ENCODE measurements at places on chromosomes 5 and 9.

DNA sequence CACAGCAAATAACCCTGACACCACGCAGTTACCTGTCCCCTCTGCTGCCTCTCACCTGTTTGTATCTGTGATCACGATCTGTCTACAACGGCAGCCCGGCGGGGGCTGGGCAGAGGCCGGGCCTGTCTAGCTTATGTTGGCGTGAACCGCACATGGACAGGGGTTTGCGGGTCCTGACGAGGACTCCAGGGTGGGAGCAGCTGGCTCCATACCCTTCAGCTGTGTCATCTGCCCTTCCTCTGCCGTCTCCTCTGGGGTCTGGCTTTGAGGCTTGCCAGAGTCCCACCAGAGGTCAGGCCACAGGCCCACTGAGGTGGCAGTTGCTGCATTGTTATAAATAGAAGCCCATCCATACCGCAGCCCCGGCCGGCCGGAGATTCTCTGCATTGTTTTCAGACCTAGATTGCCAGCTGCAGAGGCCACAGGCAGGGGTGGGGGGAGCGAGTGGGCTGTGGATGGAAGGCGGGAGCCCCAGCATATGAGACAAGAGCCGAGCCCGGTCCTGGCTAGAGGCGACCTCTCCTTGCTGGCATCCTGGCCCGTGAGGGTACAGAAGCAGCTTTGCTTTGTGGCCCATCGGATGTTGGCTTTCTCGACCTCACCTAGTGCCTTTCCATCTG, 37.8 kb downstream of the FAM78A start:
- no peak for DNase-seq

DNA sequence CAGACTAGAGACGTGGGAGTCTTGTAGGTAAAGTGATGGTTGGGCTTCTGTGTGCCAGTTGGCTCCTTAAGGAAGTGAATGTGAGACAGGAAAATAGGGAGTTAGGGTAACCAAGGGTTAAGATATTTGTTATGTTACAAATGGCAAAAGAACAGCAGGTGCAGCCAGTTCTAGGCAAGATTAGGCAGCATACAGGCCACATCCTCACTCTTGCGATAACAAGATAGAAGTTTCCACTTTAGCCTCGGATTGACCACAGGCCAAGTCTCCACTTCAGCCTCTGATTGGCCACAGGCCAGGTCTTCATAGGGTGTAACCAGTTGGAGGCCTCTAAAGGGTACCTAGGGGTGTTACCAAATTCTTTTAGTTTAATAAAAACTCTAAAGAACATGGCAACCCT, 54.6 kb upstream of the ABCA1 start:
- no peak for DNase-seq

GRCh38 chr5:137372773-137373160, 126.4 kb downstream of the SPOCK1 start:
- no peak for DNase-seq

- DNase-seq = no peak
Measured at GRCh38 chr9:112663681-112664080, 54.2 kb downstream of the INIP start.

DNA sequence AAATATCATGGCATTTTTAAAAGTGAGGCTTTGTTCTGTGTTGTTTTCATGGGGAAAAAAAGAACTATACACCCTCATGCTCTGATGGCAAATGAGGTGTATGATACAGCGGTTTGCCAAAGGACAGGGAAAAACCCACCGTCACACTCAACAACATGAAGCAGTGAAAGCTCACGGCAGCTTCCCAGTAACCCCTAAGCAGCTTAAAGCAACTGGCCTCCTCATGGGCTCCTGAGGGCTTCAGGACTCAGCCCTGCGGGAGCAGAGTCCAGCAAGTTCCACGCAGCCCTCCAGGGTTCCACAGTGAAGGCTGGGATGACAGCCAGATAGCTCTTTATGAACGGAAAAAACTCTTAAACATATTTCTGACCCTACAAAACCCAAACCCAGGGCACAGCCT, 12.9 kb downstream of the BARHL1 start:
- DNase-seq = no peak

GRCh38 chr5:909086-909485, 16.4 kb downstream of the TRIP13 start:
- DNase-seq = no peak

DNA sequence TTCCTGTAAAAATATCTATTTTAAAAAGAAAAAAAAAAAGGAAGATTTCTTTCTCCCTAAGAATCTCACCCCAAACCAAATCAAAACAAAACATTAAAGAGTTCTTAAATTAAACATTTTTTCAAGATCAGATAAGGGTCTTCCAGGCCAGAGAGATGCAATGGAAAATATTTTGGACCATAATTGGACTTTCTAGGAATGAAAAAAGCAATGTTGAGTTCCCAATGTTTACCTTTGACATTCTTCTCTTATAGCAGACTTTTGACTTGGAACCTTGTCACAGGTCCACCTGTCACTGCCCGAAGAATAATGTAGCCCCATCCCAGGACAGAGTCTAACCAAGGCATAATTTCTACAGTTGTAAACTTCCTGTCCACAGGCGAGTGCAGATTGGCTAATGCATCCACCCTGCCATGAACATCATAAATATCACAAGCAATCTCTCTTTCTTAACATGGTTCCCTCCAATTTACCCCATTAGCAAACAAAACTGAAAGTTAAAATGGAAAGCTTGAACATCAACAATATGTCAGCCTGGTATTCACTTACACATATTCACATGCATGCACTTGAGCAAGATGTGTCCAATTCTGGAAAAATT, 121.7 kb upstream of the ZNF366 start:
- no peak for DNase-seq

GRCh38 chr9:38345851-38346755, 46.4 kb upstream of the ALDH1B1 start:
- DNase-seq = no peak

DNA sequence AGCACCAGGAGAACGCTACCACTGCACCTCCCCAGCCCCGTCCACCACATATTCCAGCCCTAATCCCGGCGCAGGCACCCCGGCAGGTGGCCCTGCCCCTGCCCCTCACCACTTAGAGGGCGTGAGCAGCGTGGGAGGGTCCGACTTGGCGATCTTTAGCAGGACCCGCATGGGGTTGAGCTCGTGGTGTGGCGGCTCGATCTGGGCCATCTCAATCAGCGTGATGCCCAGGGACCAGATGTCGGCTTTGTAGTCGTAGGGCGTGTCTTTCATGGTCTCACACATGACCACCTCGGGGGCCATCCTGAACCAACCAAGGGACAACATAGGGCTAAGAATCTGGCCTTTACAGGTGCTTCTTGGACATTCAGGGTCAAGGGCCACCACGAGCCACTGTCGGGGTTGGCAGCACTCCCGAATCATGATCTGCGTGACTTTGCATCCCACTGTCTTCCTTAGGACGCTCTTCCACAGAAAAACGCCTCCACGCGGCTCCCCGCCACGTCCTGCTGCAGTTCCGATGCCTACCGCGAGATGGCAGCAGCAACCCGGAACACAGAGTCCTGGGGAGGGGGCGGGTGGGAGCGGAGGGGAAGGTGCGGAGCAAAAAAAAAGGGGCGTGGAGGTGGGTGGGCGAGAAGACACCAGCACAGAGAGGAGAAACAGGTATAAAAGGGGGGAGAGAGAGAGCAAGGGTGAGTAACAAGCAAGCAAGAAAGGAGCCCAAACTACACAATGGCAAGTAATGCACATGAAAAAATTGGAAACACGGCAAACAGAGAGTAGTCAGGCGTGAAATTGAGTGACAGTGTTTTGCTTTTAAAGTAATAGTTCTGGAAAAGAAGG, 81.3 kb downstream of the STK10 start:
- no peak for DNase-seq

DNA sequence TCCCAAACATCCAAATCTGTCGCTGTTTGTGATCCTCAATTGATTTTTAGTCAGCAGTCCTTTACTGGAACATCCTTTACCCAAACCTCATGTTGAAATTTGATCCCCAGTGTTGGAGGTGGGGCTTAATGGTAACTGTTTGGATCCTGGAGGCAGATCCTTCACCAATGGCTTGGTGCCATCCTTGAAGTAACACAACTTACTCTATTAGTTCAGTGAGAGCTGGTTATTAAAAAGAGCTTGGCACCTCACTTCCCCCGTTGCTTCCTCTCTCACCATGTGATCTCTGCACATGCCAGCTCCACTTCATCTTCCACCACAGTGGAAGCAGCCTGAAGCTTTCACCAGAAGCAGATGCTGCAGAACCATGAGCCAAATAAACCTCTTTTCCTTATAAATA, 40.3 kb downstream of the DNAJB5 start:
- no peak for DNase-seq

DNA sequence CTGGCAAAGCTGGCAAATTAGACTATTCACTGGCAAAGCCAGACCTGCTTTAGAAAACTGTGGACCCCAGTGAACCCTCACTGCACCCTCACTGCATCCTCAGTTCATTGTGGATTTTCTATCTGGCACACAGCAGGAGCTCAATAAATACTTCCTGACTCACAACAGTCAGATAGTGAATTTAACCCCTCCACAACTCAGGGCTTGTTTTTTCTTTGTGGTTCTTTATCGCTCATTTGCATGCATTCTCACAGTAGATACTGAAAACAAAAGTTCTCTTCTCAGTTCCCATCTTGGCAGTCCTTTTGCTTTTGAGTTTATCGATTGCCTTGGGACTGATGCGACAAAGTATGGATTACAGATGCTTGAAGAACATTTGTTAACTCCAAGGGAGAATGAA, 99.8 kb downstream of the ACTL7B start:
- no peak for DNase-seq

All from NCI-H187 (cell line).